GM23338 (cell line): ENCODE measurements at places on chromosomes 3 and 15.
A peak's percentile ranks its signal among the peaks of the same experiment; 100 is the strongest.

DNA sequence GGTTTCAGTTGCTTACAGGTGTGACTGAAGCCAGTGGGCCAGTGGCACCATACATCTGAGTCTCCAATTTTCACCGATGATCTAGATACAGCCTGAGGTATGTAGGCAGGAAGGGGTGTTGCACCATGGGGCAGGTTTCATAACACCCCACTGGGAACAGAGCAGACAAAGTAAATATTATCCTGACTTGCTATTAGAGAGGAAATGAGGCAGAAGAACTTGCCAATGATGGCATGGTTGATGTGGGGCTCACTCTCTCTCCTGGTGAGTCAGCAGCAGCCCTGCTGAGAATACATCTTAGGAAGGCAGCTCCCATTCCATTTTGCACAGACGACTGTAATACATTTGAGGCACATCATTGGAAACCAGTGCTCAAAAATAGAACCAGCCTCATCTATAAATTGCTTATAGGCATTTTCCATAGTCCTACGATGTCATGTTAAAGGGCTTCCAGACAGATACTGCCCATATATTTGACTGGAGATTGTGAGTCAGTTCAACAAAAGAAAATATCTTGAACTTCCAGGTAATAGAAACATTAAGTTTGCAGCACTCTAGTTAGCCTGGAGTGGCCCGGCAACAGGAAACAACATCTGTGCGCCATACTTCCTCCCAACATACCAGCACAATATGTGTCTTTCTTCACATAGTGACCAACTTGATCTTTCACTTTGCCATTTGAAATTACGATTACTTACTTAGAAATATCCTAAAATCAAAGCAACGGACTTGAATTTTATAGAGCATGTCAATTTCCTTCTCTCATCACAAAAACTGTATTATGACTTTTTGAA is 175.5 kb downstream of the NECTIN3 start:
- DNase-seq = no peak

DNA sequence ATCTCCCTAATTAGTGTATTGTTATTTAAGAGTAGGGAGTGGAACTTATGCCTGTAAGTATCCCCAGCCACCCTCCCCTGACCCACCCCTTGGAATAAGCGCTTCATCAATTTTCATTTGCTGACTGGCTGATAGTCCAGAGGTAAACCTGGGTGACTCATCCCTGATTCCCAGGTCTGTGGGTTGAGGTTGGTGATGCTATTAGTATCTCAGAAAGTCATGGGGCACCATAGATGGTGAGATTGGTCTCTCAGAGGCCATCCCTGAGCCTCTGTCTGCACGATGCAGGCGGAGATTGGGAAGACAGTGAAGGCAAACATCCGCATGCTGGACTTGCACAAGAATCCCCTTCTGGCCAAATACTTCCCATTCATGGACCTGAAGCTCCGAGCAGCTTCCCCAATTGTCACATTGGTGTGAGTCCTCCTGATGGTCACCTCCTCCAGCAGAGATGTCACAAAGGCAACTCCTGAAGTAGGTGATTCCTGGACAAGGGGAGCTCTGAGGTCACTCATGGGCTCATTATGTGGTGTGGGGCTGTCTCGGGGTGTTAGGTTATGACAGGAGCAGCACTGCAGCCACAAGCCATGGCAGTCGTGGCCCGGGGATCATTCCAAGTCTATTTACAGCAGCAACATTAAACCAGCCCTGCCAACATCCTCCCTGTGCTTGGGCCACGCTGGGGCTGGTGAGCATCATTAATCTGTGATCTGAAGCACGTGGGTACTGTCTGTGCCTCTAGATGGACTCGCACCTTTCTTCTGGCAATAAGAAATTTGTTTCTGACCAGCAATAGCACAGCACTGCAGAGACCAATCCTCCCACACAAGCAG is 6.8 kb upstream of the TXNRD3 start:
- DNase-seq = no peak

DNA sequence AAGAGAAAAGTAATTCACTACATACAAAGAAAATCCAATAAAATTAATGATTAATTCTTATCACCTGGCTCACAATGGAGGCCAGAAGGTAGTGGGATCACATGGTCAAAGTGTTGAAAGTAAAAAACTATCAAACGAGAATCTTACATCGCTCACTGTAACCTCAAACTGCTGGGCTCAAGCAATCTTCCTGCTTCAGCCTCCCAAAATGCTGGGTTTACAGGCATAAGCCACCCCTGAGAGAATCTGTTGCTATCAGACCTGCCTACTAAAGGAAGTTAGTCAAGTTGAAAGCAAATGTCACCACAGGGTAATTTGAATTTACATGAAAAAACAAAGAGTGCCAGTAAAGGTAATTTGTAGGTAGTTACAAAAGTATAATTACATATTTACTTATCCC is 103.3 kb downstream of the PCCB start:
- peak; percentile 50 for DNase-seq

- no peak for DNase-seq
Observed at GRCh38 chr15:85414495-85414894, 34.1 kb downstream of the AKAP13 start.
